OCI-LY7 (cell line): ENCODE measurements at places on chromosomes 3 and 15. TPM values are rescaled to one million over a fixed set of nuclear protein-coding genes. Genes with fewer than 3 reads are reported as not detected.

CDCP1 gene
- total RNA-seq = 0.07 TPM in 1 of 2 replicates, not detected in the other

EEFSEC gene
- 22.0 and 25.3 TPM in 2 replicates for total RNA-seq

POLR2H gene
- 73.0 and 80.1 TPM in 2 replicates for total RNA-seq

CKMT1A gene
- 4.0 and 6.1 TPM in 2 replicates for total RNA-seq

HEMK1 gene
- total RNA-seq = 27.4 and 30.1 TPM in 2 replicates

FBXO40 gene
- total RNA-seq = not detected in 2 replicates

LINGO1 gene
- total RNA-seq = not detected in 2 replicates

MESP1 gene
- total RNA-seq = not detected in 2 replicates

- peak; percentile 69 for DNase-seq
These were observed 6.5 kb downstream of the CHD2 start for GRCh38 chr15:92906563-92907081.

GRCh38 chr3:134075568-134075825, 45.8 kb upstream of the SLCO2A1 start:
- DNase-seq = no peak

- DNase-seq = no peak
These were observed 352.6 kb upstream of the TGFBR2 start for GRCh38 chr3:30253832-30254231.

- DNase-seq = no peak
These were observed 63.1 kb downstream of the C3orf70 start for GRCh38 chr3:185089751-185090150.

DNA sequence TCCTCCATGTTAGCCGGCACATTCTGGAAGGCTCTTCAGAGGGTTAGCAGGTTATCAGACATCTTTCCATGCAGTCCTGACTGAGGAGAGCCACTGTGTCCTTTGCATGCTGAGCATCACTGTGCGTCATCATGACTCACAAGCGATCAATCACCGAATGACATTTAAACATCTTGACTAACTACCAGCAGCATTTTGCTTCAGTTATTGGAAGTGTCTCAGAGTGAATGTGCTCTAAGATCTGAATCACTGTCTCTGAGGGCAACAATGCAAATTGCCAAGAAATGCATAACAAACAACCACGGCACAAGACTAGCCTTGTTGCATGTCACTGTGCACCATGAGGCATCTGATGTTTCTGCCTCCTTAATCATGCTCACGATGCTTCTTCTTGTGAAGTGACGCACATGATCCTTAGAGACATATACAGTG, 18.3 kb upstream of the ATP8B4 start:
- DNase-seq = no peak

DNA sequence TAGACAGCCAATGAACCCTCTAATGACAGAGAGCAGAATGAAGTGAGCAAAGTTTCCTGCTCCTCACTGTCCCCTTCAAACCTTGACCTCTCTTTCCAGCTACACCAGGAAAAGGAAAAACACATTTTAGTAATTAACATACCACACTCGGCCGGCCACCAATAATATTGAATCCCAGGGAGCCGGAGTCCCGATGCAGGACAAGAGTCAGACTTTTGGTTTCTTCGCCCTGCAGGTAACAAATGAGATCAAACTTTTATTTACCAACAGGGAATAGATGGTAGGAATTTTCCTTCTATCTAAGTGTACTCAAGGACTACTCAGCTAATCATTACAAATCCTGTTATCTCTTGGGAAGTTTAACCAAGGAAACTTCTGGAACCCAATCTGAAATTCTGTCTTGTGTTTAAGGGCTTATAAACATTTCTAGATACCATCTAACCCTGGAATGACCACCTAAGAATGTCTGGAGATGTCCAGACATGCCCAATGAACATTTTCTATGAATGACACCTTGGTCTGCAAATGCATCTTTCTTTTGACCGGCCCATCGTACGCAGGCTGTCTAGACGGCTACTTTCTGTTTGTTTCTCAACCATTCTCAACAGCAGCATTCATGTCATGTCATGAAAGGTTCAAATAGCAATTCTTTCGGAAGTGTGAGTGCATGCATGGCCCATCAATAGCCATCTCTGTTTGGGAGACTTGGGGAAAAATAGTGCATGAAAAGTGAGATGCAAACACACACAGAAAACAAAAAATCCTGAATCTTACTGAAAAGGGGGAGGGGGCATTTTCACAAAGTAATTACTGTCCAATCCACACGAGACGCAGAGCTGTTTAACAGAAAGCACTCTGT, 16.1 kb downstream of the PDZRN3 start:
- no peak for DNase-seq

DNA sequence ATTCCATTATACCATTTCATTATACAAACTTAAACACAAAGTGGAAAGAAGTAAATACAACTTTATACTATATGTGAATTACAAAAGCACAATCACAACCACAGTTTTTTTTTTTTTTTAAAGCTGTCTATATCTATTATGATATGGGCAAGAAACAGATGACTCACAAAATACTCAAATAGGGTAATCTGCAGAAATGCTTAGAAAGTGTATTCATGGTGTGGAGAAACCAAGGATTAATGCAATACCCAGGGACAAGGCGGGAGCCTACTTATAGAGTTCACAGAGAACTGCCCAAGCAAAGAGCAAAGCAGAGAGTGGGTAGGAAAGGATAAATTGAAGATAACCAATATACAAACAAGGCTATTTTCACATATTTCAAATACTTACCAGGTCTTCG, 332.0 kb downstream of the FHIT start:
- no peak for DNase-seq

GRCh38 chr3:49799105-49799504, 568 bp downstream of the CDHR4 start:
- DNase-seq = no peak

- DNase-seq = no peak
These were observed 133.5 kb upstream of the ONECUT1 start for GRCh38 chr15:52923626-52924025.
